ENCODE measurements at places on chromosomes 4 and X.

DNA sequence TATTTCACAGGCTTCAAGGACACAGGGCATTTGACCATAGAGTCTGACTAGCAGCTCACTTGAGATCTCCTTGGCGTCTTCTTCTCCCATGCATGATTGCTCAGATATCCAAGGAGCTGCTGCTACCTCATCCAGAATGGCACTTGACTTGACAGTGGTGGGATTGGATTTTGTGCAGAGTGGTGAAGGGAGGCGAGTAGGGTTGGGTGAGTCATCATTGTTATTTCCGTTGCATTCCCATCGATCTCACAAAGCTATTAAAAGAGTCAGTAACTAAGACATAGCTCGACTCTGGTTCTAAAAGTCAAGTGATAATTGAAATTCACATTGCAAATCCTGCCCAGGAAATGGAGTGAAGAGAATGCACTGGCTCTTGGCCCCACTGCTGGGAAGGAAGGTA is 27.7 kb downstream of the NHSL2 start:
- DNase-seq, result no peak

GRCh38 chr4:120816296-120816965 is 106.1 kb downstream of the PRDM5 start:
- no peak for DNase-seq

DNA sequence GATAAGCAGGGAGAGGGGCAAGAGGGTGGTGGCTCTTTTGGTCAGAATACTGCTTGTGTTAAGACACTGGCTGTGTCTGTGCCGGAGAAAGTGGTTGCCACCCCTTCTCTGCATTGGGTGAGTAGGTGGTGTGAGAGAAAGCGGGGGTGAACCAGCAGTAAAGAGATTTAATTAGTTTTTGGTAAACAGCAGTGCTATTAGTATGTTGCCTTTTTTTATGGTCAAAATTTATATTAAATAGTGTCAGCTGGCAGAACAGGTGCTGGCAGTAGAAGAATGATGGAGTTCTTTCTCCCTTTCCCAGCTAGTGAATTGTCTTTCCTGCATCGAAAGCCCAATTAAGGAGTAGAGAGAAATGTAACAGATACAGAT is 181.6 kb downstream of the LARP7 start:
- no peak for DNase-seq

- DNase-seq, result no peak
Observed at GRCh38 chrX:71992711-71993110, 82.1 kb downstream of the NHSL2 start.

GRCh38 chr4:866761-867390 is 40.9 kb upstream of the CPLX1 start:
- no peak for DNase-seq

DNA sequence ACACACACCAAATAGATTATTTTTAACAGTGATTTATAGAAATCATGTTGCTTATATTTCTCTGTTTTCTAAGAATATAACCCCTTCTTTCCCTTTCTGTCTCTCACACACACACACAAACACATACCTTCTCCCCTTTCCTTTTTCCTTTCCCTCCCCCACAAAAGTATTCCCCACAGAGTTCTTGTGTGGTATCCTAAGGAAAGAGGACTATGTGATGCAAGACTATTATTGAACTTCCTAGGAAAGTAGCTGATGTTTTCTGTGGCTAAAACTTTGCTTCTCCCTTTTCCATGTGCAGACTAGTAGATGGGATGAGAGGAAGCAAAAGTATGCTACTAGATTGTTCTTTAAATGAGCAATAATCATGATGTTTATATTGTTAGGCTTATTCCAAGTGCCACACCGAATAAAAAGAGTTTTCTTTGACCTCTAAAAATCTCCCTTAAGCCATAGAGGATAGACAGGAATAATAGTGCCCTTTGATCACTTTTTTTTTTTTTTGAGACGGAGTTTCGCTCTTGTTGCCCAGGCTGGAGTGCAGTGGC is 38.7 kb downstream of the CPEB2 start:
- no peak for DNase-seq

DNA sequence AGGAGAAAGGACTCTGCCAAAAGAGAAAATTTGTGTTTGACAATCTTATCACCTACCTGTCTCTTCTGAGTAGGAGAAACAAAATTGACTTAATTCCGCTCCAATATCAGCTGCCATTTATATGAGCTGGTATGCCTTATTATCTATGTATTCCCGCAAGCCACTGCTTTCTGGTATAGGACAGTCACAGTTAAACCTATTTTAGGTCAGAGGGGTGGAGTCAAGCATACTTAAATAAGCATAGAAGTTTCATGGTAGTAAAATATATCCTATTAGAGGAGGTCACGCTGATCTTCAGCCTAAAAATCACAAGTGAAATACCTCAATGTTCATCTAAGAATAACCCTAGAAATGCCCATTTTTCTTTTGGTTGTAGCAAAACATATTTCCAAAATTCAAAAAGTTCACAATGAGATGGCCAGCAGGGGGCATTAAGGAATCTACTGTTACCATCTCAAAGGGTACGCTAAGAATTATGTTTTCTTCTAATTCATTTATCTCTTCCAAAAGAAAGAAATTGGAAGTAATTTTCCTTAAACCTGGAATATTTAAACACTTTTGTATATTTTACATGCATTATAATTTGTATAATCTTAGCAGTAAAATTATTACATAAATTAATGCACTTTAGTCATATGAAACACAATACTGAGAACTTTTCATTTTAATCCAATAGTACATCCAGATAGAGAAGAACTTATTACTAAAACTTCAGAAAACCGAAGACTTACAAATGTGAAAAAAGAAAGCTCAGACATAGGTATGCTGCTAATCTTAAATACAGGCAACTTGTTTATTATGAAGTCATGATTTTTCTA is 10.5 kb downstream of the PPAT start:
- no peak for DNase-seq

GRCh38 chr4:7887436-7887835 is 52.2 kb downstream of the AFAP1 start:
- no peak for DNase-seq

DNA sequence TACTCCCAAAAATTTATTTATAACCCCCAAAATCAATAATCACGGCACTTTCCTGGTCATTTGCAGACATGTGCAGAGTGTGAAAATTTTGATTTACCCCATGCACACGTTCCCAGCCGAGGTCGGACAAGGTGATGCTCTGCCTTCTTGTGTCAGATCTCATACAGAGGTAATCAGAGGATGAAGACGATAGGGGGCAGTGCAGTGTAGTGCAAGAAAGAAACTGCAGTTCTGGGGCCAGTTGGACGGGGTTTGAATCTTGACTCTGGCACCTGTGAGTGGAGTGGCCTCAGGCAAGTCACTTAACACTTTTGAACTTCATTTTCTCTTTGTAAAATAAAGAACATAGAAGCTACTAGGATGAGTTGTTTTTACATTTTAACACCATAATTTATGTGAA is 88.4 kb downstream of the FRMPD3 start:
- no peak for DNase-seq

DNA sequence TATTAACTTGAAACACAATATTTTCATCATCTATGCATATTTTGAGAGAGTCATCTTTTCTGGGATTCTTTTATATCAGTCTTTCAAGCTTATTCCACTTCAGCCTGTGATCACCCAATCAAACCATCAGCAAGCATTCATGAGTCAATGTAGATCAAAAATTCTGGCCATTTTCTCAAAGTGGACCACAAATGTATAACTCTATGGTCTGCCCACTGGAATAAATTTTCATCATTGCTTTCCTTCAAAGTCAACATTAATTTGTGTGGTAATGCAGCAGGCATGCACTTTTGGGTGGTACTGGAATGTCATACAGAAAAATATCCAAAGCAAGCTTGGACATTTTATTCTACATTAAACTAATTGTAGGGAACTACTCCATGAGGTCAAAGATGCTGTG is 1013.0 kb downstream of the STIM2 start:
- DNase-seq, result no peak

DNA sequence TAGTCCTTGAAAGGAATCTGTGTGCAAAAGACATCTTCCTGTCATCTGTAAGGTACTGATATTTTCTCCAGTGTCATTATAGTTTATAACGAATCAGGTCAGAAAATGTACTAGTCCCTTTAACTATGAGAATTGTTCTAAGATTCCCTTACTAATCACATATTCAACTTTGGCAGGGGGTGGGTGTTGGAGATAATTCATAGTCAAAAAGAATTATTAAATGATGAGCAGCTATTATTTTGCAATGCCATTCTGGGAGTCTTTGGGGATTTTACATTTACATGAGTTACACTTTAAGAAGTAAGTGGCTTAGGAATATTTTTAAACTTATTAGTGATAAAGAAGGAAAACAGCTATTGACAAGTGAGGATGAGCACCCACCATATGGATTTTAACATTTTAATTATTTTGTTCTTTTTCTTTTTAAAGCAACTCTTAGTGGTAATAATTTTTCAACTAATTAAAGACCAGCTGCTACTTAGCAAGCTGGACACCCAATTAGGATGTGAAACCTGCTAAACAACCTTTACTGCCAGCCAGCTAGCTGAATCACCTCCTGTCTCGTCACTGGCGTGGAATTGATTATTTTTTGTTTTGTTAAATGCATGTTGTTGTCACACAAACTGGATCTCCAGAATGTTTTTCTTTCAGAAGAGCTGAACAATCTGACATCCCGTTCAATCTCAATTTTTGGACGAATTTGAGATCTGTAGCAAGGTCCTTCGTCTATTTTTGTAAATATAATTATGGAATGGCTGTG is 219.2 kb downstream of the ARAP2 start:
- DNase-seq, result peak; percentile 20

- DNase-seq, result no peak
Observed at GRCh38 chrX:65838674-65839073, 171.2 kb downstream of the MSN start.

DNA sequence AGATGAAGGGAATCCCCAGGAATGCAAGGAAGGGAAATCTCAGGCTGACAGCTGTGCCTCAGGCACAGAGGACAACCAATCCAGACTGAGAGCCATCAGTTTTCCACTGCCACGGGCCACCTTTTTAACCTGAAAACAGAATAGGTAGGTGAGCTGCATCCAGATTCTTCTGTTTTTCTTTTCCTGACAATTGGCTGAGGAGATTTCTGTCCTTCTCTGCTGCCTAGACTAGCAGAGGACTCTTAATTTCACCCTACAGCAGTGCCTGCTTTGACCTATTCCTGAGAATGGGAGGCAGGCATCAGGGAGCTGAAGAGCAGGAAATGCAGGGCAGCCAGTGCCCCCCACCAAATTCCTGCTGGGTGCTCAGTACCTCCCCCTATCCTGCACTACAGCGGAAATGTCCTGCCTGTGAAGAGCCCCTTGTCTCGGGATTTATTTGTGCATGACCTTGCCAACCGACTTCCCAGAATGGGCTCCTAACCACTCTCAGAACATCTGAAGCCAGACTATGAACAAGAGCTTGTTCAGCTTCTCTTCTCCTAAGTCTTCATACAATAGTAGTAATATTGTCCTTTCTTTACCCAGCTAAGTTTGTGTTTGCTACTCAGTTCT is 65.1 kb downstream of the CASK start:
- DNase-seq, result no peak

DNA sequence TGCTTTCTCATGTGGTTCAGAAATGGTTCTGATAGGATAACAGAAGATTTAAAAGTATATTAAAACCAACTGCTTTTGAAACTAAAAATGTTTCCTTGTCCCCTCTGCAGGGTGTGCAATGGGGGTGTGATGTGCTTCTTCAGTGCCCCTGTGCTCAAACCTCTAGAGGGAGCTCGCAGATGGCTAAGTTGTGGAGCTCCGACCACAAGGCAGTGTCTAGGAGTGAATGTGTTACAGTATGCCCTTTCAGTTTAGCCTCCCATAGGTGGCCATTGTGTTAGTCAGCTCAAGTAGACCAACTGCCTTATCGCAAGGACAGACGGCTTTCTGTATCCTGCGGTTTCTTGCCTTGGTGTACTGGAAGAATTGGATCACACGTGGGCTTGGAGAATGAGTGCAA is 130.5 kb downstream of the TENT5D start:
- no peak for DNase-seq

GRCh38 chr4:137647375-137647774 is 115.1 kb upstream of the PCDH18 start:
- no peak for DNase-seq

- no peak for DNase-seq
Observed at GRCh38 chrX:86263526-86263925, 115.3 kb downstream of the DACH2 start.

- DNase-seq, result no peak
Observed at GRCh38 chr4:120902925-120903324, 19.6 kb downstream of the PRDM5 start.

- no peak for DNase-seq
Observed at GRCh38 chr4:25096251-25096980, 63.8 kb downstream of the SEPSECS start.

DNA sequence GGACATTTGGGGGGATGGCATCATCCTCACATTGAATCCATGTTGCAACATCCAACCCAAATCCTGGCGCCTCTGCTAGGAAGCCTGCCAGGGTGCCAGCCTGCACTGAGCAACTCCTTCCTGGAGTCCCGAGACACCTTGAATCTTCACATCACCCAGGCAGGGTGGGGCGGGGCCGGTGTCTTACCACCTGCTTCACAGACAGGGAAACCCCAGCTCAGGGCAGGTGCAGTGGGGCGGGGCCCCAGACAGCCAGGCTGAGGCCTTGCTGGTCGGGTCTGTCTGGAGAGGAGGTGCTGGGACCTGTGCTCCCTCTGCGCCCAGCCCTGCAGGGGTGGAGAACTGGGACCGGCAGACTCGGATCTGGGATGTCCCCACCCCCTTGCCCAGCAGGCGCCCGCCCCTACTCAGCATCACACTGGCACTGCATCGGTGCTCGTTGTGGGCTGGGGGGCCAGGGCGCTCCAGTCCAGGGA is 31.5 kb upstream of the HTRA3 start:
- DNase-seq, result no peak

DNA sequence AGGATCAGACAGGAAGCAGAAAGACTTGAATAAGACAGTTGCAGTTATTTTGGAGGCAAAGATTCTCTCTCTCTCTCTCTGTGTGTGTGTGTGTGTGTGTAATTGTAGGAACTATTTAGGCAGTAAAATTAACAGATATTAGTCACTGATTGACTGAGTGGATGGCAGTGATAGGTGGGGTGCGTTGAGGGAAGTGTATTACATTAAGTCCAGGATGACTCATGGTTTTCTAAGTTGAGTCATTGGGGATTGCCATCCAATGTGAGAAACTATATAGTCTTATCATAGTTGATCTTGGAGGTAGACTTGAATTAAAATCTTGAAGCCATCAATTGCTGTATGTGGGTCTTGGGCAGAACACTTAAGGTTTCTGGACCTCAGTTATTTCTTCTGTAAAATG is 75.4 kb downstream of the AR start:
- DNase-seq, result no peak

DNA sequence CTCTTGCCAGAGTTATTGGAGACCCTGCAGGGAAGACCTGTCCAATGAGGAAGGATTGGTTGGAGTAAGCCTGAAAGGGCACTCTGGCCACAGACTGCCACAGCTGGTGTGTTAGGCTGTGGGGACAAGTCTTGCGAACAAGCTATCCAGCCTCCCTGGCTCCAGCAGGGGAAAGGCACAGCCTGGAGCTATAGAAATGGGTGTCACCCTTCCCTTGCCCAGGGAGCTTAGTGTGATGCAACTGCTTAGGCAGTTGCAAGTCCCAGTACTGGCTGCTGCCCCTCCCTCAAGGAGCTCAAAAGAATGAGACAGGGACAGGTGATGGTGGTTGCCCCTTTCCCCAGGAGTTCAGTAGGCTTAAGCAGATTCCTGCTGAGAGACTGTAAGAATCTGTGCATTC is 165.7 kb upstream of the CT83 start:
- DNase-seq, result no peak
